Ovary (tissue), 10 donors: ENCODE measurements at places on chromosomes 12 and 14.

GRCh38 chr12:40208707-40209446 lies 15.9 kb upstream of the LRRK2 start:
- H3K27ac ChIP-seq, result no peak overlapping the region
- no peaks in the 10 kb centered on the region for H3K27me3 ChIP-seq
- DNase-seq, result no peak
- no peaks in the 10 kb centered on the region for H3K4me1 ChIP-seq

DNA sequence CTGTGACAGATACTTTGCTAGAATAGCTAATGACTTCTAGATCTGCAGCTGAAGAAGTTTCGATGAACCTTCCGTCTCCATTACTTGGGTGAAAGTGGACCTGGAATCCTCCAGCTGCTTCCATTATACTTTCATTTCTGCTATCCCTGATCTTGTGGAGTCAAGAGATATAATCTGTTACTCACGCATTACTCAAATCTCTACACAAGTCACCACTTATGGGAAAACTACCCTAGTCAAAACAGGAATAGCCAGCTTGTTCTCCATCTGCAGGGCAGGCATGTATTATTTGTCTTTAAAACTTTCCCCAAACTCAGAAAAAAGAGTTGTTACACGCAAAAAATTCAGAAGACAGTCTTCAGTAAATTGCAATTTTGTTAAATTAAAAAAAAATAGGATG lies 2.8 kb upstream of the KTN1 start:
- H3K4me3 ChIP-seq, result no peak overlapping the region
- H3K4me1 ChIP-seq, result peaks cover 3% of the 10 kb centered on the region
- H3K36me3 ChIP-seq, result no peaks in the 10 kb centered on the region
- H3K27ac ChIP-seq, result no peak overlapping the region

GRCh38 chr12:19506497-19506896 lies 67.2 kb downstream of the AEBP2 start:
- no peaks in the 10 kb centered on the region for H3K27me3 ChIP-seq
- H3K36me3 ChIP-seq, result no peaks in the 10 kb centered on the region
- H3K27ac ChIP-seq, result no peak overlapping the region
- DNase-seq, result no peak
- no peak overlapping the region for H3K4me3 ChIP-seq

GRCh38 chr12:12983420-12984035 lies 16.5 kb downstream of the HEBP1 start:
- peak; percentile 57 for DNase-seq
- peaks cover 8% of the 10 kb centered on the region for H3K4me1 ChIP-seq
- no peaks in the 10 kb centered on the region for H3K27me3 ChIP-seq
- no peaks in the 10 kb centered on the region for H3K36me3 ChIP-seq
- no peak overlapping the region for H3K27ac ChIP-seq
- no peak overlapping the region for H3K4me3 ChIP-seq

DNA sequence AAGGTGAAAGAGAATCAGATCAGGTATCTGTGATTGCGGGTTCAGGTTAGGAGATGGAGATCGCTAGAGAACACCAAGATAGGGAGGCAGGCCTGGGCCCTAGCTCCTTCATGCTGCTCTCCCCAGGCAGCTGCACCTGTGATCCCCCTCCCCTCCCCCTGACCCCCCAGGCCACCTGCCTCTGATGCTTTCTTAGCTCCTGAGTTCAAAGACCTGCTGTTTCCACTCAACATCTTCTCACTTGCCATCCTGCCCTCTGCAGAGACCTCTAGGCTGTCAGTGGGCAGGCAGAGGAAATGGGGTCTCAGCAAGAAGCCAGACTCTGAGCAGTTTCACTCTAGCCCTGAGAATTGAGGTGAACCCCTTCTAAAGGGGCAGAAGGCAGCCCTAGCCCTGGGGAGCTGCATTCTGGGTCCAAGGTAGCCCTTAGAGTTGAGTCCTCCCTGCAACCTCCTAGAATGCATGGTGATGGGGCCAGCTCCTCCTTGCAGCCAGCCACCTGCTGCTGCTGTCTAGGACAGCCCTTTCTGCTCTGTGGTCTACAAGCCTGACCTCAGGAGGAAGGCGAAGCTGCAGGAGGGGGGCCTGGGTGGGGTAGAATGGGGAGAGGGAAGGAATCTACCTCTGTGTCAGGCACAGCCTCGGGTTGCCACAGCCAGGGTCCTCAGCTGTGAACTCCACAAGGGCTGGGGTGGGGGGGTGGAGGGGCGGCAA lies 6.4 kb upstream of the SLC48A1 start:
- peaks cover 24% of the 10 kb centered on the region for H3K4me1 ChIP-seq
- no peak overlapping the region for H3K27ac ChIP-seq
- H3K36me3 ChIP-seq, result no peaks in the 10 kb centered on the region
- H3K4me3 ChIP-seq, result no peak overlapping the region

DNA sequence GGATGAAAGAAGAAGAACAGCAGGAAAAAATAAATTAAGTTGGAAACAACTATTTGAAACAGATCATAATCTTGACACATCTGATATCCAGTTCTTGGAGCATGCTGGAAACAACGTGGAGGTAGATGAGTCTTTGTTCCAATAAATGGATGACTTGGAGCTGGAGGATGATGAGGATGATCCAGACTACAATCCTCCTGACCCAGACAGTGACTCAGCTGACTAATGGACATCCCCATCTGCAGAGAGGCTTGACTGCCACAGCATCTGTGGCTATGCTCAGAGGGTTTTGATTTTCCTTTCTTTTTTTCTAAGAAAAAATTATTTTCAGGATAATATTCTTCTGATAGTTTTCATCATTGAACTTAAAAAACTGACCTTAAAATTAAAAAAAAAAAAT lies 6.2 kb upstream of the ZDHHC17 start:
- no peaks in the 10 kb centered on the region for H3K36me3 ChIP-seq
- H3K27me3 ChIP-seq, result no peaks in the 10 kb centered on the region
- H3K4me3 ChIP-seq, result no peak overlapping the region
- no peaks in the 10 kb centered on the region for H3K4me1 ChIP-seq

DNA sequence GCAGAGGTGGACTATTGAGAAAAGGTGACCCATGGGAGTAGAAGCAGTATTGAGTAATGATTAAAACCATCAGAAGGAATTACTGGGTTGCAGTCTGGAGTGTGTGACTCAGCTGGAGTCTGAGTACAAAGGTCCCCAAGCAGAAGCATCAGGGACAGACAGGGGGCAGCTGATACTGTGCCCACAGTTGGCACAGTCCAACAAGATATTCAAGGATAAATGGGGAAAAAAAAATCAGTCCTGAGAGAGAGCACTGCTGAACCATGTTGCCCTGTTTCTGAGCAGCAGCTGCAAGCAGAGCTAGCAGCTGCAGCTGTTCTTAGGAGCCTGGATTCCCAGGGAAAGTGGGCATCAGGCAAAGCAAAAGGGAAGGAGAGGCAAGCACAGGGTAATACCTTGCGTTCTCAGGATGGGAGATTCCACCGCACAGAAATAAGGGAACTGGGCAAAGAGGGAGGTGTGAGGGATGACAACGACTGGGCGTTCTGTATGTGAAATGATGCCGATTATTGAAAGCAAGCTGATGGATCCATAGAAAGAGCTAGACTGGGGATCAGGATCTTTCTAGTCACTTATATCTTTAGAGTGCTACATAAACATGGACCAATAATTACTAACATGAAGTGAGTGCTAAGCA lies 17.7 kb downstream of the NEUROD4 start:
- H3K36me3 ChIP-seq, result no peaks in the 10 kb centered on the region
- H3K4me1 ChIP-seq, result no peaks in the 10 kb centered on the region
- H3K27me3 ChIP-seq, result no peaks in the 10 kb centered on the region
- DNase-seq, result no peak

DNA sequence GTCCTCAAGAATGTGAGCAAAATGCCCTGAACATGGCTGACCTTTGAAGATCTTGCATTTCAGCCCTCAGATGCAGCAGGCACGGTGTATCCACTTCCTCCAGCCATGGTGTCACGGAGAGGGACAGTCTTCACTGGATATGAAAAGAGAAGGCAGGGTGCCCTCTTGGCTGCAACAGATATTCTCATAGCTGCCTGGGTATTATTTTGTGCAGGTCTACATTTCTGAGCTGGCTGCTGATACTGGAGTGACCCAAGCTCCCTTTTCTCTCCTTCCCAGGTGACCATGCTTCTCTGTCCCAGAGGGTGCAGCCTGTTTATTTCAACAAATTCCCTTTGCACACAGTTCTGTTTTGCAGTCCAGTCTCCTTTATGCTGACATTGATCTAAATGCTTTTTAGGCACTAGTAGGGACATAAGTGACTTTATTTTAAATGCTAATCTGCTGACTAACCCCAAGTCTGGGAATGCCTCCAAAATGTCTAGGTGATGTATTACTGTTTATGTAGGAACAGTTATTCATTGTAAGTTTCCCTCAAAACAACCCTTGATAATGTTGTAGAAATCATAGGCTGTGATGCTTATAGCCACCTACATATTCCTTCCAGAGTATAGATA lies 17.4 kb upstream of the PYGL start:
- H3K27me3 ChIP-seq, result no peaks in the 10 kb centered on the region
- no peaks in the 10 kb centered on the region for H3K36me3 ChIP-seq
- no peak overlapping the region for H3K27ac ChIP-seq
- peaks cover 2% of the 10 kb centered on the region for H3K4me1 ChIP-seq
- no peak overlapping the region for H3K4me3 ChIP-seq

DNA sequence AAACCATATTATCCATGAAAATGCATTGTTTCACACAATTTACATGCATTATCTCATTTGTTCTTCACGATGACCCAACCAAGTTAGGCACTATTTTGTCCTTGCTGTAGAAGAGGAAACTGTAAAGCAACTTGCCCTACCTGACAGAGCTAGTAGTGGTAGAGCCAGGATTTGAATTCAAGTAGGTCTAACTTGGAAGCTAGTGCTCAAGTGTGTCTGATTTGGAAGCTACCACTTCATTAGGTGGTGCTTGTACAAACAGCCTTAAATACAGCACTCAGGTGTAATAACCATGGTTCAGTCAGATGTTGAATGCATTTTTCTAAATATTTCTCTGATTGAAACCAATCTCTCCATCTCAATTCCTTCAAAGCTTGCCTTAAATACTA lies 123.6 kb downstream of the PAWR start:
- H3K4me1 ChIP-seq, result no peaks in the 10 kb centered on the region
- no peaks in the 10 kb centered on the region for H3K36me3 ChIP-seq
- no peak for DNase-seq
- no peaks in the 10 kb centered on the region for H3K27me3 ChIP-seq
- no peak overlapping the region for H3K4me3 ChIP-seq
- H3K27ac ChIP-seq, result no peak overlapping the region

- no peaks in the 10 kb centered on the region for H3K4me1 ChIP-seq
- H3K36me3 ChIP-seq, result no peaks in the 10 kb centered on the region
These were observed 95.2 kb upstream of the FOXG1 start for GRCh38 chr14:28671425-28671824.

- H3K4me3 ChIP-seq, result peak overlapping the region; percentile 36
- no peaks in the 10 kb centered on the region for H3K36me3 ChIP-seq
- H3K27ac ChIP-seq, result peak overlapping the region; percentile 81
- DNase-seq, result peak; percentile 67
- peaks cover 6% of the 10 kb centered on the region for H3K4me1 ChIP-seq
- no peaks in the 10 kb centered on the region for H3K27me3 ChIP-seq
These were observed 6.3 kb upstream of the CTDSP2 start for GRCh38 chr12:57852620-57853500.

DNA sequence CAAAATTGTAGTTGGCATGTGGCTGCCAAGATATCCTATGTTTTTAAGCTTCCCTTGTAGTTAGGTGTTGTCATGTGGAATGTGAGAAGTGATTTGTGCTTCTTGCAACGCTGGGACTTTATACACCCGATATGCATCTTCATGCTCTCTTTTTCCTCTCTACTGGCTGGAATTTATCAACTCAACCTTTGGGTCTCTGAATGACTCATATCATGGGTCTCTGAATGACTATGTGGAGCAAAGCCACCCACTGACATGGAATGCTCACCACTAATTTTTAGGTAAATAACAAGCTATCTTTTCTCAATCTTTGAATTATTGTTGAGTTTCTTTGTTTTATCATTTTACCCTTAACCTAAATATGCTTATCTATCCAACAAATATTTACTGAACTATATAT lies 144.6 kb downstream of the ATP23 start:
- DNase-seq, result no peak
- no peaks in the 10 kb centered on the region for H3K4me1 ChIP-seq
- H3K27me3 ChIP-seq, result no peaks in the 10 kb centered on the region
- no peaks in the 10 kb centered on the region for H3K36me3 ChIP-seq

DNA sequence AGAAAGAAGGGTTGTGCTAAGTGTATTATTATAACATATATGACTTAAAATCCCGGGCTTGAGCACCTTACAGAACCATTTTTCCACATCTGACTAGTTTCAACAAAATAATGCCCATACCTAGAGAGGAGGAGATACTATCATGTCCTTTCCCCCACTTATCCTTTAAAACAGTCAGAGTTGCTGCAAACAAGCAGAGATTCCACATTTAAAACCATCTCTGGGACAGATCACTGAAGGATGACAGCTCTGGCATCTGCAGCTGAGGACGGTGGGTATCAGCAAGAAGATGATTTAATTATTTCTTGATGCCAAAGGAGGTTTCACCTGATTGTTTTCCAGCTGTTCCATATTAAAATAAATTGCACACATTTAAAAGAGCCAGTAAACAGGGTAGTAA lies 328.0 kb upstream of the TMTC1 start:
- no peak overlapping the region for H3K4me3 ChIP-seq
- H3K4me1 ChIP-seq, result no peaks in the 10 kb centered on the region
- no peak for DNase-seq
- H3K36me3 ChIP-seq, result no peaks in the 10 kb centered on the region
- H3K27me3 ChIP-seq, result no peaks in the 10 kb centered on the region
- no peak overlapping the region for H3K27ac ChIP-seq

DNA sequence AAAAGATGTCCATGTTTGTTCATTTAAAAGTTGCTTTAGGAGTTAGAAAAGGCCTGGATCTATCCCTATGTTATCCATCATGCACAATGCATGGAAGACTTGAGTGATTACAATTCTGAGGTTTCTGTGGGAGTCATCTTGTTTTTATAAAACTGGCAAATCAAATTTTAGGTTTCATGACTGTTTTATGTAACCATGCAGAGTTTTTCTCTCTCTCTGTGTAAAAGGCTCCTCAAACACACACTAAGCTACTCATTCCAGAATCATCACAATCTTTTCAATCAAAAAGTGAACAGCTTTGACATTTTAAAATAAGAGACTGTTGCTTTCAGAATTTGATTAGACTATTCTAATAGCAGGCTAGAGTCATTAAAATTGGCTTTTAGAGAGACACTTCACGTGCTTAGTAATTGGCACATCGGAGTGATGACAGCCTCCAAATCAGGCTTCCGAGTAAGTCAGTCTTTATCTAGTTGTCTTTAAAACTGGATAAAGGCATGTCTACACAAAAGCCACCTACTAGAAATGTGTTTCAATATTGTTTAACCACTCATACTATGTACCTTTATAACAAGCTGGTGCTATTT lies 31.9 kb downstream of the PRICKLE1 start:
- no peaks in the 10 kb centered on the region for H3K4me1 ChIP-seq
- DNase-seq, result no peak
- H3K27me3 ChIP-seq, result no peaks in the 10 kb centered on the region

- H3K27ac ChIP-seq, result no peak overlapping the region
- no peak for DNase-seq
- no peaks in the 10 kb centered on the region for H3K36me3 ChIP-seq
- no peaks in the 10 kb centered on the region for H3K4me1 ChIP-seq
- no peaks in the 10 kb centered on the region for H3K27me3 ChIP-seq
- no peak overlapping the region for H3K4me3 ChIP-seq
These were observed 181.8 kb downstream of the PAX9 start for GRCh38 chr14:36843410-36843809.
